ENCODE measurements at places on chromosomes 1 and 21. TPM values are rescaled to one million over a fixed set of nuclear protein-coding genes. Genes with fewer than 3 reads are reported as not detected.

GRCh38 chr1:232463225-232463624 lies 166.7 kb downstream of the SIPA1L2 start:
- no peak for ATAC-seq

DNA sequence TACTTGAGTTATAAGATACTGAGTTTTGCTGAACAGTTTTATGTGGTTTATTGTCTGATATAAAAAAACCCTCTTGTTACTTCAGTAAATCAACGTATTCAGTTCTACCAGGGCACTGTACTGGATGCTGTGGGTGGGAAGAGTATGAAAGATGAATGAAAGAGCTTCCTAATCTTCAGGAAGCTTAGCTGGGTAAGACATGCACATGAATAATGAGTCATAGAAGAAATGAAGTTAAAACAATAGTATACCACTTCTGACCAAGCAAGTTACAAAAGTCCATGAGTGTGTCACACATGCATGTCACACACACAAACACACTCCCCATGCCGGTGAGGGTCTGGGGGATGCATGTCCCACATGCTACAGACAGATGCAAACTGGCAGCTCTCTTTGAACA lies 105.9 kb downstream of the SIPA1L2 start:
- ATAC-seq: peak; percentile 83

The LYPD8 gene
- total RNA-seq: not detected

- no peak for ATAC-seq
Measured at GRCh38 chr1:200231787-200232231, 178.0 kb downstream of the ZNF281 start.

- ATAC-seq: no peak
Measured at GRCh38 chr1:234896477-234897389, 231.9 kb downstream of the TOMM20 start.

The LAMB3 gene
- 76.7 TPM for total RNA-seq

DNA sequence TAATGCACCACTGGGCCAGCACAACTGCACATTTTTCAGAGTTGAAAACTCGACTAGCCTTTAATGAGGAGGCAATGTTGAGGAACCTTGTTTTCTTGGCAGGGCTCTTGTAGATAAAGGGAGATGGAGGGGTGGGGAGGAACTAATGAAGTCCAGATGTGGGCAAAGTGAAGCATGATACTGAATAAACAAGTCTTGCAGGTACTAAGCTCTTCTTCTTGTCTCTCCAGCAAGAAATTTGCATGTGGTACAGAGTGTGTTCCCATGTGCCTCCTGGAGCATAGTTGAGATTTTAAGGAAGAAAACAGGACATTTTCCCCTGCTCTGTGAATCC lies 47.0 kb downstream of the PLPP3 start:
- no peak for ATAC-seq

DNA sequence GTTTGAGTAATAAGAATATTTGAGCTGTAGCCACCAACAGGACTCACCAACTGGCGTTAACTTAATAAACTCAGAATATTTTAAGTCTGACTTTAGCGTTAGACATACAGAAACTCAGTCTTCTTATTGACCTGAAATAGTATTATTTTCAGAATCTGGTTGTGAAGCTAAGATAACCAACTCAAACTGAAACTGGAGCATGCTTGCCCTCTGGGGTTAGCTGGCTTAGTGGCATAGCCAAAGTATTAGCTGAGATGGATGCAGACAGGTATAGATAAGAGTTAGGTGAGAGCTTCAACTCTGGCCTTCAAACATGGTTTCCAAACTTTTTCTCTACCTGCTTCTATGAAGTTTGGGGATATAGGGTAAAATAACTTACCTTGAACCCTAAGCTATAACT lies 40.5 kb downstream of the AMY1C start:
- no peak for ATAC-seq

DNA sequence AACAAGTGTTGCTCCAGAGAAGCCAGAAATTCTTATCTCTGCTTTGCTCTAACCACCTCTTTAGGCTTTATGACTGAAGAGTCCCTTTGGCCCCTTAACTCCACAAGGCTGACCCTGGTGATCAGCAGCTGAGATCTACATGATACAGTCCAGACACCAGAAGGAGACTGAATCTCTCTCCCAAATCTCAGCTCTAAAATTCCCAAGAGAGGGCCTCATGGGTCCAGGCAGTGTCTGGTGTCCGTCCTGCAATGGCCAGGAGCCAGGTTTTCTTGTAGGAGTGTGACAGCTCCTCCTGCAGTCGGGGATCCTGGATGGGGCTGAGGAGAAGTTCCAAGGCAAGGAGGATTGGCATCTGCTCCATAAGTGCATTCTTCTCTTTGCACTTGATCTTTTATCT lies 35.3 kb downstream of the L1TD1 start:
- ATAC-seq: no peak

DNA sequence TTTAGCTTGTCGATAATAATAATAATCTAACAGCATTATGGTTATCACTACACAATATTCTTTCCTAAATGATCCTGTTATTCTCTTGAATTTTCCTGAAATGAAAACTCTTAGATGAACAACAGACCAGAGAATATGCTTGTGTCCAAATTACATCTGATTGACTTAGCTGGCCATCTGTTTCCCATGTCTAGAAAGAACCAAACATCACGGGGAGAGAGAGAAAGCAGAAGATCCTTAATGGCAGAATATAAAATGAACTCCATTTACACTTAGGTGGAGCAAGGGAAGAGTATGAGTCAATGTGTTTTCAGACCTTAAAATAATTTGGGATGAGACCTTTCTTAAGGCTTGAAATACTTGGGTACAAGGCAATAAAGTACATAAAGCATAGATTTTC lies 162.2 kb downstream of the DSCAM start:
- no peak for ATAC-seq

GRCh38 chr1:71777094-71777493 lies 505.2 kb downstream of the NEGR1 start:
- no peak for ATAC-seq

DNA sequence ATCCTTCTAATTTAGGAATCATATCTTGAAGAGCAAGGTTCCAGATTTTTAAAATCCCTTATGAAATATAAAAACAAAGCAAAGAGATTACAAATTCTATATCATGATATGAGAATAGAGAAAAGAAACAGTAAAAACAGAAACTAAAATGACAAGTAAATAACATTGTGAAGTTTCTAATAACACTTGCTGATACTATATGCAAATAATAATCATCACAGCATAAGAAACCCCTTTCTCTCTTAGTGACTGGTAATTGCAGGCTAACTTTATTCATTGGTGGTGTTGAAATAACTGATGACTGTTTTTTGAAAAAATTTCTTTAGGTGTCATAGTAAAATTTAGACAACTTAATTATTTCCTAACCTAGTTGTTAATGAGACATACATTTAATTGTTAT lies 281.6 kb downstream of the PLA2G4A start:
- ATAC-seq: no peak

DNA sequence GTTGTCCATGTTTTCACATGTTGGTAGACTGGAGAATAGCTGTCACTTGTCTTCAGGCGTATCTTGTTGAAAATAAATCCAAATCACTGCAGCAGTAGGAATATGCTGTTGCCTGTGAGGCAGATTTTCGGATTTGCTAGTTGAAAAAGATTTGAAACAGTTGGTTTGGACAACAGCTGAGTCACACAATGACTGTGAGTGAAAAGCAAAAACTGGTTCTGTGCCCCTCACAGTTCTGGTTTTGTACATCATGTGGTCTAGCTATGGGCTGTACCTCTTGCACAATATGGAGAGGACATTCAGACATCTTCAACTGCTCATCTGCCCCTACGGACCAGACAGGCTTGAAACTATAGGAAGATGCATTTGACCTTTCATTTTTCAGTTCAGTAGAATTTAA lies 1.8 kb downstream of the ARF1 start:
- peak; percentile 20 for ATAC-seq

DNA sequence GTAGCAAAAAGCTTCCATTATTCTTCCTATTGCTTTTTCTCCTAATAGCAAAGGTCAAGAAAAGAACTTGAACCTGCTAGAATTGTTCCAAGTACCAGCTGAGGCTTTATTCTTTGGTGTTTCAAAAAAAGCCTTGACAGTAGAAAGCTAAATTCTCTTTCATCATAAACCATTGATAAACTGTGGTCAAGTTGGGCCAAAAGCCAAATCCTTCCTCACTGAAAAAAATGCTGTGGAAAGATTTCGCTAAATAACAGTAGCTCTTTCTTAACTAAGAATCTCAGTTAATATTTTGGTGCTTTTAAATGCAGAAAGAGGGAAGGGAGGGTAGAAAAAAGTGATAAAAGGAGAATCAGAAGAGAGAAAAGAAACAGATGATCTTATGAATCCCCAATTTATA lies 14.0 kb upstream of the JAM2 start:
- no peak for ATAC-seq

DNA sequence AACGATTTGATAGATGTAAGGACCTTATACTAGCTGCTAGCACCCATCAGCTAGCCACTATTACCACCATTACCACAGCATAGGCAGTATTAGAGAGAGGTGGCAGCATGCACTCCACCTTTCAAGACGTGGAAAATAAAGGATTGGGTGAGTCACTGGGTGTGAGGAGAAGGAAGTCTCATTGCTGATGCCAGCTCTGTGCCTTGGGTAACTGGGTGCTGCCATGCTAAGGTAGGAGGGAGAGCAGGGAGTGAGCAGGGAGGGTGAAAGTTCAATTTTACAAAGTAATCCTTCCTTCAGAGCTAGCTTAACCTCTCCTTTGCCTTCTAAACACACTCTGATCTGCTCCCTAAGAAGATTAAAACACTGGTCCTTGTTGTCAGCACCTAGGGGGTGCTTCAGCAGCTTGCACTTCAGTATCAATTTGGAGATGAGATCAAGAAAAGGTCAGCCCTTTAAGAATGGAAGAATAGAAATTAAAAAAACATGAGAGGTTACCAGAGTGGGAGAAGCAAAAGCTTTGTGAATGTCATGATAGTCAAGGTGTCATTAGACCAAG lies 1.8 kb upstream of the LIN9 start:
- peak; percentile 89 for ATAC-seq

- ATAC-seq: no peak
Measured at GRCh38 chr1:14568716-14569355, 29.6 kb upstream of the KAZN start.

DNA sequence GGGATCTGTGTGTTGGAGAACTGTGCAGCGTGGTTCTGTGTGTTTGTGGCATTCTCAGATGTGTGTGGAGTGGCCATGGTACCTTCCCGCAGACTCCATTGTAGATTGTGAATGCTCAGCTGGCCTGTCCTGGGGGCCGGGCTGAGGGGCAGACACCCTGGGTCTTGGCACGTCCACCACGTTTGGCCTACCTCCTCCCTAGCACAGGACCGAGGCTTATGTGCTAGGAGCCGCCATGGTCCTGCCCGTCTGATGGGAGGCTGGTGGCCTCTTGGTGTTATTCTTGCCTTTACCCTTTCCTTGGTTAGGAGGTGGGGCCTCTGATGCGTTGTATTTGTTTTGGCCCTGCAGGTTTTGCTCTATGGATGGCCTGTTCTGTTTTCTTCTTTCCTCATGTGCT lies 25.1 kb downstream of the SNAP47 start:
- ATAC-seq: no peak

- no peak for ATAC-seq
Measured at GRCh38 chr1:234014208-234014607, 109.7 kb downstream of the SLC35F3 start.

DNA sequence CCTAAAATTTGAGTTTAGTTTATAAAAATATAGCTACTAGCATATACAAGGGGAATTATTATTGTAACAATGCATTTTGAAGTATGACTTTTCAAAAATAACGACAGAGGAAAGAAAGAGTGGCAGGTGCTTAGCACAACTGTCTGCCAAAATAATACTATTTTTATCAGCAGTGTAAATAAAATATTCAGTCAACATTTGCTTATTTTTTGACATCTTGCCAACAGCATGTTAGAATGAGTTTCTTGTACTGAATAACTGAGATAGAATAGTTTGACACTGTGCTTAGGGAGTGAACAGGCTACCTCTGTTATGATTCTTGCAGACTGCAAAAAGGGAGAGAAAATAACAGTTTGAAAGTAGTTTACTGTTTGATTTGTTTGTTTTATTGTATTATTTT lies 909.8 kb downstream of the BRINP3 start:
- no peak for ATAC-seq

The PDZK1IP1 gene
- total RNA-seq: 273 TPM

The HOOK1 gene
- total RNA-seq: 31.4 TPM

The TCP10L gene
- total RNA-seq: not detected

- ATAC-seq: no peak
Measured at GRCh38 chr1:74375376-74375775, 137.0 kb downstream of the LRRC53 start.

- ATAC-seq: peak; percentile 4
Measured at GRCh38 chr21:46555225-46555617, 49.7 kb downstream of the S100B start.

GRCh38 chr1:184502161-184502560 lies 115.3 kb downstream of the C1orf21 start:
- ATAC-seq: no peak

DNA sequence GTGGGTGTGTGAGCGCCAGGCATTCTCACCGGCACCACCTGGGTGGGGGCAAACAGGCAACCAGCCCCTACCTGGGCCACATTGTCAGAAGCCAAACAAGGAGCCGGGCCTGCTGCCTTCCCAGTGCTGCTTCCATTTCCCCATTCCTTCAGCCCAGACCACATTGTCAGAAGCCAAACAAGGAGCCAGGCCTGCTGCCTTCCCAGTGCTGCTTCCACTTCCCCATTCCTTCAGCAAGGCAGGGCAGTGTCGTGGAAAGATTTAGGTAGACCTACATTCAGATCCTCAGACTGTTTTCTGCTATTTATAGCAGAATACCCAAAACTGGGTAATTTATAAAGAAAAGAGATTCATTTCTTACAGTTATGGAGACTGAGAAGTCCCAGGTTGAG lies 47.0 kb upstream of the EFHD2 start:
- ATAC-seq: no peak

The COL8A2 gene
- 2.7 TPM for total RNA-seq

DNA sequence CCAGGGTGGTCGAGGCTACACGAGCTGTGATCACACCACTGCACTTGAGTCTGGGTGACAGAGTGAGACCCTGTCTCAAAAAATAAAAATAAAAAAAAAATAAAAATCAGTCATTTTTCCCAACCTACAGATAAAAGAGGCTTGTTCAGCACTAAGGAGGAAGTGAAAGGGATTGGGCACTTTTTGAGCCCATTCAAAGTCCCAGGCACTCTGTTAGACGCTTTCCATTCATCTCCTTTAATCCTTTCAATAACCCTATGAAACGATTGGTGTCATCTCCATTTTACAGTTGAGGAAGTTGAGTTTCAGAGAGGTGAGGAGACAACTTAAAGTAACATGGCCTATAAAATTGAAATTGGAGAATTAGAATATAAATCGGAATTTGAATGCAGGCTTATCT lies 10.4 kb upstream of the AGO4 start:
- no peak for ATAC-seq
